ENCODE measurements at places on chromosomes 12 and 14. TPM values are rescaled to one million over a fixed set of nuclear protein-coding genes. Genes with fewer than 3 reads are reported as not detected.

DNA sequence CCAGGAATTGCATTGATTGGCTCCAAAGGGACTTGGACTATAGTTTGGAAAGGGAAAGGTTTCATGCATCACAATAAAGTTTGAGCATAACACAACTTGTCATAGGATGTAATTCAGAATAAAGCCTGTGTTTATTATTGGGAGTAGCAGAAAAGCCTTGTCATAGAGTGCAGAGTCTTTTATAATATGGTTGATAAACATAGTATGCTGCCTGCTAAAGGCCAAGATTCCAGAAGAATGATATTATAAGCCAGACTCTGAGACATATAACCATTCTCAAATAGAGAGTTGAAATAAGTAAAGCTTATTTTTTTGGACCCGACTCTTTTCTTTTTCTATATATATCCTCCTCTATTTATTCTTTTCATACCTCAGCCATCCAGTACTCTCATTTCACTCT is 207.3 kb downstream of the LRIG3 start:
- H3K36me3 ChIP-seq: no peaks in the 10 kb centered on the region

DNA sequence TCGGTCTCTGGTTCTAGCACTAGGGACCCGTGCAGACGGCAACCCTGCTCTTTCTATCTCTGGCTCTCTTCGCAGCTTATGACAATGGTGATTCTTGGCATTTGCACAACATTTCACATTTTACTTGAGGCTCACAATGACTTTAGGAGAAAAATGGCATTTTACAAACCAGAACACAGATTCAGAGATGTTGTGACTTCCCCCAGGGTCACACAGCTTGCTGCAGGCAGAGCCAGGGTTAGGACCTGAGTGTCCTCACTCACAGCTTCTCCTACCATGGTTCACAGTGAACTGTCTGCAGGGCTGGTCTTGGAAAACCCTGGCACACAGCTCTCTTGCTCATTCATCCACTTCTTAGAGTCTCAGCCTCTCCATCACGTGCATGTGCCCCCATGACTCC is 23.7 kb downstream of the P2RX7 start:
- H3K27ac ChIP-seq: no peak overlapping the region
- no peak overlapping the region for H3K4me3 ChIP-seq

The OTOGL gene
- not detected for total RNA-seq

The GYS2 gene
- 0.10 TPM for total RNA-seq
